ENCODE measurements at places on chromosomes 16 and 17.

- no peak for DNase-seq
Observed at GRCh38 chr16:17350207-17350606, 120.6 kb downstream of the XYLT1 start.

GRCh38 chr16:27246439-27246838, 22.1 kb downstream of the NSMCE1 start:
- DNase-seq: no peak

DNA sequence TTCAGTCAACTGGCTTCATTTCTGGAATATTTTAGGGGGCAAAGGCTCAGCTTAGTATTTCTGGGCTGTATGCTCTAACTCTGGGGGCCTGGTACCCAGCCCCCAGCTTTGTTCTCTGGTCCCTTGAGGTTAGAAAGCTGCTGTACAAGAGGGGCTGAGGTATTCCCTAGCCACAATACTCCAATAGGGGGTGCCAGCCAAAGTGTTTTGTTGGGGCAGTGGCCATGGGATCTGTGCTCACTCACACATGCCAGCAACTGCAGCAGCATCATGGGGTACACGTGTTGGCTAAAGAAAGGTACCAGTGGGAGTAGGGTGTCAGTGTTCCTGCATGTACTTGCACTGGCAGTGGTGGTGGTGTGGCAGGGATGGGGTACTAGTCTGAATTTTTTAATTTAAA, 257.3 kb downstream of the CA10 start:
- DNase-seq: no peak

GRCh38 chr16:74556375-74556922, 50.5 kb downstream of the GLG1 start:
- DNase-seq: no peak

DNA sequence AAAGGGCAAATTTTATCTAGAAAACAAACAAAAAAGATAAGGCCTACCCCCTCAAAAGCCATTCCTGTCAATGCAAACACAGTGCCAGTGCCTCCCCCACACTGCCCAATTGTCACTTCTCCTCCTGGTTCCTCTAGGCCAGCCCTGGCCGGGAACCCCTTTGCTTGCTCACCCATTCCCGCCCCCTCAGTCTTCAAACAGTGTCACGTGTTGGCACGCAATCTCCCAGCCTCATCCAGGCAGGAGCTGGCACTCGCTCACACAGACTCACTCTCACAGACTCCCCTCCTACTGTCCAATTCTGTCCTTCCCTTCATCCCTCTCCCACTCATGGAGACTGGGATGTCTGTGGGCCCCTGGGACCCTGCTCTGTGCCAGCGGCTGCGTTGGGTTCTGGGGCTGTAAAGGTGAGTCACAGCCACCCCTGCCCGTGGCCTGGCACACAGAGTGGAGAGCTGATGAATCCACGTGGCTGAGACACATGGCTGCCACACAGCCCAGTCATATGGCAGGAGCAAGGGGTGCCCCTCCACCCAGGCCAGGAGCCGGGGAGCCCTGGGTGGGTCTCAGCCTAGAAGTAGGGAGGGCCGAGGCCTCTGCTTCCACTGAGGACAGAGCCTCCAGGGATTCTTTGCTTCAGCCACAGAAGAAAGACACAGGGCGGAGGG, 54.8 kb downstream of the VAC14 start:
- DNase-seq: peak; percentile 71

DNA sequence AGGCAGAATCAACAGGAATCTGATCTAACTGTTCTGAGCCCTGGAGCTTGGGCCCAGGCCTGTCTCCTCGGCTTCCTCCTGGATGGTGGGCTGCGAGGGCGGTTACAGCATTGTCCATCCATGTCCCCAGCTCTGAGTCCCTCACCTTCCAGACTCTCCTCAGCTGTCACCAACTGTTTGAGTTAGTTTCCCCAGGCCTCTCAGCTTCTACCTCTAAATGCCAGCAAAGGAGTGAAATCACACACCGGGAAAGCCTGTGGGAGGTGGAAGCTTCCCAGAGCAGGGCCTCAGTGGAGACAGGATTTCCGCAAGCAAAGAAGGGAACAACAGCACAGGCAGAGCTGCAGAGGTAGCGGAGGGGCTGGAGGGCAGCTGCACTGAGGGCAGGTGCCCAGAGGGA, 9.4 kb upstream of the PRPSAP2 start:
- no peak for DNase-seq

GRCh38 chr16:46748775-46749705, 896 bp upstream of the MYLK3 start:
- DNase-seq: no peak

DNA sequence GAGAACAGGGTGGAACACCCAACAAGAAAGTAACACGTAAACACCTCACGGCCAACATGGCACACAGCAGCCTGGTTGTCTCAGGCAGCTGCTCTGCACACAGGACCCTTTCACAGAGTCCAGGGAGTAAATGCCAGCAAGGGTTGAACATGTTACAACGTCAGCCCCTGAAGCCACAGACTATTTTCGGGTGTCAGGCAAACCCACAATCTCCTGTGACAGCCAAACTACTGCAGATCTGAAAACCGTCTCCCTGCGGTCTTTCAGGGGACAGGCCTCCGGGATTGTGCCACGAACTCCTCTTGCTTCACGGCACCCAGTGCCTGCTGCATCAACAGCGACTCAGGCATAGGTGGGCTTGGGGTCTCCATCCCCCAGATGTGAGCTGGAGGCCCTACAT, 127.7 kb downstream of the XYLT1 start:
- DNase-seq: no peak

GRCh38 chr17:28478712-28479615, 5.5 kb downstream of the SLC13A2 start:
- DNase-seq: no peak

- DNase-seq: peak; percentile 41
Observed at GRCh38 chr17:45844695-45845375, at the start of gene SPPL2C. SPPL2C (plus strand) TSS chr17:45844881; CDS start chr17:45844907, 26 bp downstream.

DNA sequence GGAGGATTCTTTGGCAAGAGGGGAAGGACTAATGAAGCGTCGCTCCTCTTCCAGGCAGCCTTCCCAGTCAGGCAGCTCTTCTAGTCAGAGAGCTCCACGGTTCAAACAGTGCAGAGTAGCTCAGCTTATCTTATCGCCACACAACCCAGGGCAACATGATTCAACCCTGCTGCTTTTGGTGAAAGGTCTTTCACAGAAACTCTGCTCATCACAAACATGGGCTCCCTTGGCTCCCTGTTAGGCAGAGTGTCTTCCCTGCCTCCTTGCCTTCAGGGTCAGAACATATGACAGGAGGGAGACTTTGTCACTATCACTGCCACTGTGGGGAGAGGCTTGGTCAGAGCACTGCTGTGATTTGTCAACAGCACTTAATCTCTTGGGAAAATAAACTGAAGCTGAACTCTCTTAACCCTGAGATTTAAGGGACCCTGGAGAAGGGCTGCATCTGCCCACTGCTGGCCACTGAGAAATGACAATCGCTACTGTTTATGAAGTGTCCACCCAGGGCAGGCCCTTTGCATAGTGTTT, 6.9 kb upstream of the SLC13A2 start:
- no peak for DNase-seq

DNA sequence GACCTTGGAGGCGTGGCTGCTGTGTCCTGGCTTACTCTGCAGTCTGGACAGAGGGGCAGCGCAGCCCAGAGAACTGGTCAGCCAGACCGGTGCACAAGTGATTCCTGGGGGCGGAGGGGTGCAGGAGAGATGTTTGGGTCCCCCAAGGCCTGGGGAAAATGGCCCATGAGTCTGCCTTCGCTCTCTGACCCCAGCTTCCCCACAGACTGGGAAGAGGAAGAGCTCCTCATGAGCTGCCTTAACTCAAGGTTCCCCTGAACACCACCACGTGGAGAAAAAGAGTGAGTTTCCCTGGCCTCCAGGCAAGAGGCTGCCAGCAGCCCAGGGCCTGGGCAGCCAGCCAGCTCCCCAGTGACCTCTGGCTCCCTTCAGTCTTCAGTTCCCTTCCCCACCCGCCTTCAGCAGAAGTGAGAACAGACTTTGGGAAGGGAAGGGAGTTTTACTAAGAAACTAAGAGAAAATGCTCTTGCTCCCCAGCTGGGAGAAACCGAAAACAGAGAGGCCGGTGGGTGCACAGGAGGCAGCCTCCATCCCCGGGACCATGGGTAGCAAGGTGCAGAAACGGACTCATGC, 2.0 kb upstream of the C17orf99 start:
- no peak for DNase-seq

GRCh38 chr17:81515530-81516041, 3.0 kb upstream of the ACTG1 start:
- no peak for DNase-seq

- DNase-seq: peak; percentile 93
Observed at GRCh38 chr17:61335845-61336655, 63.6 kb upstream of the TBX2 start.

DNA sequence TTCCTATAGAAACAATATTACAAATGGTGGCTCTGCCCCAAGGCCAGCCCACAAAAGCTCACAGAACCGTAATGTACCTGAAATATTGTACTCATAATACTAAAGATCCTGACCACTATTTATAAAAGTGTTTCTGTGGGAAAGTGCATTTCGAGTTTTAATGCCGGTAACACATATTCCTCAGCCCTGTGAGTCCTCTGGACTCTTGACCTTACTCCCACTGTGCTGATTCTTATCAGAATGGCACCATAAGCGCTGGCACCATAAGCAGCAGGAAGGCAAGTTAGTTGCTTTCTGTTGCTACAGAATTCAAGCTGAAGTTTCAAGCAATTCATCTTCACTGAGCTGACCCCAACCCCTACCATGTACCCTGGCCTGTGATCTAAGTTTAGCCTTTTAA, 36.4 kb upstream of the MED13 start:
- DNase-seq: no peak

DNA sequence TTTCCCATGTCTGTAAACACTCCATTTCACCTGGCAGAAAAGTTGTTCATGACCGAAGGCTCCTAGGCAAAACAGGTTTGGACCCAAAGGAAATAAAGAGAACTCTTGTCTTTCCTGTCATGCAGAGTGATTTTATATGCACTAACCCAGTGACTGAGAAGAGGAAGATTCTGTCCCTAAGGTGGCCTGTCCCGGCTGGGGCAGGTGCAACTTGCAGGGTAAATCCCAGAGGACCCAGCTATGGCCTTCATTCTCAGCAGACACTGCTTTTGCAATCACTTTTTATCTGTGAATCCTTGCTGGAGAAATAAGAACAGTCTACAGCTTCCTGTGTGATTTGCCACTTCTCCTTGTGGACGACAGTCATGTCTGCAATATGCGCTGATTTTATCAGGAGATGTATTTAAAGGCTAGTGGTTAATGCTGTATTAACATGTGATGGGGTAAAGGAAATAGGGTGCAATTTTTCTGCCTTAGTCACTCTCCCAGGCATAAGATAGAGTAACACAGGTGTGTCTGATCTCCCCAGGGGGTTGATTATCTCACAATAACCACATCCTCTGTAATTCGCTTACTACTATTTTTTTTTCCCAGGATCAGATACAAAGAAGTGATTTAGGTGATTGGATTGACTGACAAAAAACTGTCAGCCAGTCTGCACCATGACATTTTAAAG, 696.8 kb upstream of the SOX9 start:
- peak; percentile 100 for DNase-seq

DNA sequence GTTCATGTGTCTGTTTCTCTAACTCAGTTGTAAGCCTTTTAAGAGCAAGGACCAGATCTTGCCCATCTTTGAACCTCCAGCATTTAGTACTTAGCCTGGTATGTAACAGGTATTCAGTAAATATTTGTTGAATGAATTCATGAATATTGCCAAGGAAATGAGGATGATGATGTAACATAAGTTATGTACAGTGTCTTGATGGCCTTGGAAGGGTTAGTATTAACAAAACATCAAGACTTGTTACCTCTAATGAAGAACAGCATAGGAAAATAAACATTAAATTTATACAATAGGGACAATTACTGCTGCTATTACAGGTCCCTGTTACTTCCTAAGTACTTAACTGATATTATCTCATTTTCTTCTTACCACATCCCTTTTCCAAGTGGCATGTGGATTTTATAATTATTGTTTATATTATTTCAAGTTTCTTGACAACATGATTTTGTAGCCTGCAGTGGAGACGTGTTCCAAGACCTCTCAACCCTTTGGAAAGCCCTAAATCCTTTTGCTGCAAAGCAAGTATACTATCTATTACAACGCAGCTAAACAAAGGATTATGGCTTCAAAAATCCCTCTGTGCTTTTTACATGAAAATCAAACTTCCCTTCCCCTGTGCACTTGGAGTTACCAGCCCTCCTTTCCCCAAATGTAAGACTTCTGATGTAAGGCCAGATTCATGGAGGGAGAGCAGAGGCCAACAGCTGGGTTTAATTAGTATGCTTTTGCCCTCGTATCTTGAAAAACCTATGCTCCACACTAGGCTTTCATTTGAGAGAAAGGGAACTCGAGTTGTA, 77.4 kb upstream of the SMIM36 start:
- no peak for DNase-seq

DNA sequence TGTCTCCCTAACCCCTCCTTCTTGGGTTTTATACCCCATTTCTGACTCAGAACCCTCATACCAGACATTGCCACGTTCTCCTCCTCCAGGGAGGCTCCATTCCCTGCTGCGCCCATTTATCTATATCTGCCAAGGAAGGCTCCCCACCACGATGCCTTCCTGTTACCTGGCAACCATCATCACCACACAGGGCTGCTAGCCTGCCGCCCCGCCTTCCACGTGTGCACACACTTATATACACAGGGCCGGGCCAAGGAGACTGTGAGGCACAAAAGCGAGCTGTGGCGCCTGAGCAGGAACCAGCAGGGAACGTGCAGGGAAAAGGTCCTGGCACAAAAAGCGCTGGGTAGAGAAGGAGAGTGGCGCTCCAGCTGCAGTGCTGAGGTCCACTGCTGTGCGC, 261.8 kb downstream of the CBLN1 start:
- peak; percentile 39 for DNase-seq

DNA sequence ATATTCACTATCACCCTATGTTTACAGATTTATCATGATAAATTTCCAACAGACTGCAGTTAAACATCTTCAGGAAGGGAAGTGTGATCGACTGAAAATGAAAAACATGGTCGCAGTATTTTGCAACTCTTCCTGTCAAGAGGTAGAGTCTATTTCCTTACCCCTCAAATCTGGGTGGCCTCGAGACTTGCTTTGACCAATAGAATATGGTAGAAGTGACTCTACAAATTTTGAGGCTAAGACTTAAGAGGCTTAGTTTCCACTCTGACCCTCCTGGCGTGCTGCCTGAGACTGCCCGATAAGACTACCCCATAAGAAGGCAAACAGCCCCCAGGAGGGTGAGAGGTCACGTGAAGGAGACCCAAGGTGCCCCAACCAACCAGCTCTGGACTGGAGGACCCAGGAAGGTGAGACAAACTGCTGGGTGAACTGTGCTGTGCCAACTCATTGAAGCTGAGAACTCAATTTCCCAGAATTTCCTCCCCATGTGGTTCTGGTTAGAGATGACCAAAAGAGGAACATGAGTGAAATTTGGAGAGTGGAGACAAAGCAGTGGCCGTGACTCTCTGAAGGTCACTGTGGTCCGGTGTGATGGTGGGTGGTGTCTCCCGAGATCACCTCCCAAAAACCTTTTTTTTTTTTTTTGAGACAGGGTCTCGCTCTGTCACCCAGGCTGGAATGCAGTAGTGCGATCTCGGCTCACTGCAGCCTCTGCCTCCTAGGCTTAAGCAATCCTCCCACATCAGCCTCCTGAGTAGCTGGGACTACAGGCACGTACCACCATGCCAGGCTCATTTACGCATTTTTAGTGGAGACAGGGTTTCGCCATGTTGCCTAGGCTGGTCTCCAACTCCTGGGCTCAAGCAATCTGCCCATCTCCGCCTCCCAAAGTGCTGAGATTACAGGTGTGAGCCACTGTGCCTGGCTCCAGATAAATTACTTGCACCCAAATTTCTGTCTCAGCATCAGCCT, 38.2 kb upstream of the LITAF start:
- DNase-seq: no peak

GRCh38 chr16:1929105-1929504, 10.9 kb upstream of the HS3ST6 start:
- DNase-seq: peak; percentile 34

GRCh38 chr17:67562005-67562404, 155.7 kb upstream of the NOL11 start:
- DNase-seq: no peak
